ENCODE measurements at places on chromosomes 7 and 10.

- DNase-seq: no peak
Measured at GRCh38 chr7:16934722-16935340, 53.0 kb upstream of the AGR3 start.

DNA sequence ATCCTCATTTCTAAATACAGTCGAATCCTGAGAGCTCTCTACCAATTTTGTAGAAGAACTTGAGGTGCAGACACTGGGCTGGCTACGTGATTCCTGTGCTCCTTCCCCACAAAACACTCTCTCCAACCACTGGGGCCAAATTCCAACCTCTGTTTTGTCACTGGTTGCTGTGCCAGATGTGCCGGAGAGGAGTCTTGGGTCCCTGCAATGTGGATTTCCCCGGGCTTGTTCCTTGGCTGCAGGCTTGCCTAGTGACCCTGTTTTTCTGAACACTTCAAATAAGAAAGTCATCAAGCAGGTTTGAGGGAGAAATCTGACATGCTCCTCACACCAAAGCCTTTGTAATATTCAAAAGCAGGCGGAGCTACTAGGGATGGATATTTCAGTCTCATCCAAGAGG is 44.4 kb upstream of the AGBL3 start:
- no peak for DNase-seq

DNA sequence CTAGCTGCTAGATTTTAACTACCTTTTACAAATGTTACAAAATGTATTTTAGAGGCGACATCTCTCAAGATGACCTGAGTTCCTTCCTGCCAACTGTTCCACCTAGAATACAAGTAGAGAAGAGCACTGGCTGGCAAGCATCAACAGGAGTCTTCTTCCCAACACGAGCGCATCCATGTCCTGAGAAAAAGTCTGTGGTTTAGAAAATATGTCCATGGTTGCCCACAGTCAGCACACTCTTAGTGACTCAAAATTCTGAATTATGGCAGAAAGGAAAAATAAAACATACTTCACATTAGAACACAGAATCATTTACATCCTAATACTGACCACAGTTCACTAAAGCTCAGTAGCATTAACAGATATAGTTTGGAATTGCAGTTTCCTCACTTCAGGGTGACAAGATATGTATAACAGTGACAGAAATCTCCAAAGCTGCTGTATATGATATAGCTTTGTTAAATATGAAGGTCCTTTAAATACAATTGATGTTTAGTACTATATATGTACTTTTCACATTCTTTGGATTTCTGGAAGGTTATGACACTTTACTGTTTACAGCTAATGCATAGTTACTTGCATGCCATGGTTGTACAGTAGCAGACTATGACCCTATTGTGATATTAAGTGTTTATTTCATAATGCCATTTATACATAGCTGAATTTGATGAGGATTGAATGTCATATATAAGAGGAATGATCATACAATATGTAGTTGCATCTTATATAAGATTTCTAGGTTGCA is 327.1 kb downstream of the GFRA1 start:
- DNase-seq: no peak

DNA sequence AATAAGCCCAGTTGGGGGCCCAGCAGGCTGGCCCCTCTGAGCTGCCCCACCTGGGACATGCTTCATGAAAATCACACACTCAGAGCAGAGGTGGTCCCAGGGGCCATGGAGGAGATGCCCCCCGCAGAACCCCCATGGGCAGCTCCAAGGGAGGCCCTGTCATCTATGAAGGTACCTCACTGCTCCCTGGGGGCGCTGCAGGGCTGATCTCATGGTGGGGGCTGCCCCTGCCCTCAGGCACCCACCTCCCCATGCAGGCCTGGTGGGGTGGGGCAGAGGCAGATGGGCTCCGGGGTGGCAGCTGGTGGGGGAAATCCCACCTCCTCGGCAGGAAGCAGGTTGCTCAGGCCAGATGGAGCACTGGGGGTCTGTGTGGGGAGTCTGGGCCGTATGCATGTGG is 60.5 kb downstream of the YKT6 start:
- no peak for DNase-seq
